ENCODE measurements at places on chromosomes 1 and 21.

- no peak for DNase-seq
Measured at GRCh38 chr1:164660412-164660772, 101.4 kb downstream of the PBX1 start.

- no peak for DNase-seq
Measured at GRCh38 chr21:14985306-14985705, 79.5 kb downstream of the NRIP1 start.

DNA sequence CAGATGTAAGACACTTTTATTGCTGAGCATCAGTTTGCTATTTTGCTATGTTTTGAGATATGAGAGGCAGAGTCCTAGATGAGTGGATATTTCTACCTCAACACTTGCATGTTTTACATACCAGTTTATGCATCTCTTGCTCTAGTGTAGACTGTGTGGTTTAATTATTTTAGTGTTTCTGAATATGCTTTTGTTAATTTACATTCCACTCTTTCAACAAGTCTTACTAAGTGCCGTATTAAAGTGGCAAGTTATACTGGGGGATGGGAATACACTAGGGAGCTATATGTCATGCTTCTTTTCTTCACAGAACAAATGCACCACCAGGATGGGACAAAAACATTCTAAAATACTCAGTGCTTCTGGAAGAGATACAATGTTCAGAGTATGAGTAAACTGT, 507.7 kb upstream of the PRMT6 start:
- no peak for DNase-seq

DNA sequence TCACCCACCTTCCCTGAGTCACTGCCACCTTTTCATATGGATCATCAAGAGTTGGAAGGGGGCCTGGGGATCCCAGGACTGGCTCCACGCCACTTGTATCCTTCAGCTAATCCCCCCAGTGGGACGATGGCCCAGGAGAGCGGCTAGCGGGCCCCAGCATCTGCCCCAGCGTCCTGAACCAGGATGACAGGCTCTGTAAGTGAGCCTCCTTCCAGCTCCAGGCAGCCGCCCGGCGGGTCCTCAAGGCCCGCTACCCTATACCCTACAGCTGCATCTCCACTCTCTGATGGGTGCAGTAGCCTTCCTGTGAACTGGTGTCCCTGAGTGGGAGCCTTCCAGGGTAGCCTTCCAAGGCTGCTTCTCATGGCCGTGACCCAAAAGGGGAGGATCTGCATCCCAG, 183.1 kb downstream of the ATG4C start:
- no peak for DNase-seq

DNA sequence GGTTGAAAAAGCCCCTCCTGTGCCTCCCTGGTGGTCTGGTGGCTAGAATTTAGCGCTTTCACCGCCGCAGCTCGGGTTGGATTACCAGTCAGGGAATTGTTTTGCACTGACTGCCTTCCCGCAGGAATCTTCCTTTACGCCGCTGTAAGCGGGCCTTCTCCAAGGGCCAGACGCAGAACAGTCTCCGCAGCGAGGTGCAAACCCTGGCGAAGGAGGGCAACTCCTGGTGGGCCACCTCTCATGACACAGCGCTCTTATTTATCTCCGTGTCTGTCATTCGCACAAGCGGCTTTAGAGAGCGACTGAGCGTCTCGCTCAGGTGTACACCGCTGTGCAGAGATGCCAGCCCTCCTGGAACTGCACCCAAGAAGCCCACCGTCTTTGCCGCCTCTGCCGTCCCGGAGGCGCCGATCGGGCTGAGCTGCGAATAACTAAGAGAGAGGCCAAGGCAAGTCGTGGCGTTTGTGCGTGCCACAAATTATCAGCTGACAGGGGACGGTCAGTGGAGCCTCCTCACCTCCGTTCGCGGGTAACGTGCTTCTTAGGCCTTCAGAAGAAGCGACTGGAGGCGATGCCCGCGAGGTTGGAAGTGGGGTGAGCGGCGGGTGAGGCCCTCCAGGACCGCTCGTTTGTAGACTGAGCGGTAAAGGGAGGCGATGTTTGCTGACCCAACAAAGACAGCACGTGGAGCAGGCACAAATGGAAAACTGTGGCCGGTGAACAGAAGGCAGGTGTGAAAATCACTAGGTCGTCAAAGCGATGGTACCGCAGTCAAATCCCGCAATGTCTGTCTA, 93.5 kb downstream of the PRKAB2 start:
- no peak for DNase-seq

DNA sequence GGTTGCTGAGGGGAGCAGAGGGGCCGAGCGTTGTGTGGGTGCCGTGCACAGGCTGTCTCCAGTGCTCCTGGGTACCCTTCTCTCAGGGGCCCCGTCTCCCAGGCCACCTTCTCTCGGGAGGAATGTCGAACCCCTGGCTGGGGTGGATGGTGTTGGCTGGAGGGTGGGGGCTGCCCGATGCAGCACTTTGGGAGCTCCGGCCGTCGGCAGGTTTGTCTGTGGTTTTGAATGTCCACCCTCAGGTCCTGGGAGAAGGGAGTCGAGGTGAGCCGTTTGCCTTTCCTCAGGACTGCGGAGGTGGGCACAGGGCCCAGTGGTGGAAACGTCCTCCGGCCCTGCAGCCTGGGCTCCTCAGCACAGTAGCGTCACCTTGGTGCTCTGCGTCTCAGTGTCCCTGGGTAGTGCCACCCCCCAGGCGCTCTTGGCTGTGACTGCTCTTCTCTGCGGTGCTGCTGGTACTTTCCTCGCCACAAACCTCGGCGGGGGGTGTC, 14.5 kb downstream of the SLX9 start:
- DNase-seq: no peak

GRCh38 chr1:219427989-219428388, 184.9 kb downstream of the ZC3H11B start:
- peak; percentile 26 for DNase-seq

GRCh38 chr1:154843636-154844296, 26.3 kb downstream of the KCNN3 start:
- no peak for DNase-seq

- peak; percentile 76 for DNase-seq
Measured at GRCh38 chr1:179809506-179810366, 66.6 kb downstream of the FAM163A start.

GRCh38 chr1:83829106-83829505, 169.8 kb downstream of the TTLL7 start:
- DNase-seq: no peak

DNA sequence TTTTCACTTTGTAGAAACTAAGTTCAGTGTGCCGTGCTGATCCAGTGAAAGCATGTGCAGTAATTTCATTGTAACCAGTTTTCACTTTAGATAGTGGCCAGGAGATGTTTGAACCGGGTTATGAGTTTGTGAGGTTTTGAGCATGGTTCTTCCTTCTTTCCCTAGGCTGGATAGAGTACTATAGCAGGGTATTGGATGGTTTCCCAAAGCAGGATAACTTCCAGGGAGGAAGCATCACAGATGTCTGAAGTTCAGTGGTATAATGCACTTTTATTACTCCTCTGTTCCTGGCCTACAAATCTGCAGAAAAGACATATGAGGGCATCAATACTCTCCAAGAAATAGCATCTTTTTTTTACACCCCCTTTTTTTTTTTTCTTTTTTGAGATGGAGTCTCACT, 823.1 kb downstream of the USP25 start:
- no peak for DNase-seq

DNA sequence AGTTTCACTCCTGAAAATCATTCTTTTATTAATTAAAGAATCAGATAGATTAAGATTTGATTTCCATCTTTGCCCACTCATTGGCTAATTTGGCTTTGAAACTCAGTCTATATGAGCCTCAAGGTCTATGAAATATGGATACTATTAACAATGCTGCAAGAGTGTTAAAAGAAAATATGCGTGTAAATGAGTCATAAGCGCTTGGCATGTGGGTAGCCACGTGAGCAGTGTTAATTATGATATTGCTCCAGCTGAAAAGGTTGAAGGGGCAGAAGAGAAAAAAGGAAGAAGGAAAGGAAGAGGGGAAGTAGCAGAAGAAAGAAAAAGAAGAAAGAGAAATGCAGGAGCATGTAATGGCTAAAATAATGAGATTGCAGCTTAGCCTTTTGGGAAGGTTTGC, 151.4 kb downstream of the CHRM3 start:
- DNase-seq: no peak

DNA sequence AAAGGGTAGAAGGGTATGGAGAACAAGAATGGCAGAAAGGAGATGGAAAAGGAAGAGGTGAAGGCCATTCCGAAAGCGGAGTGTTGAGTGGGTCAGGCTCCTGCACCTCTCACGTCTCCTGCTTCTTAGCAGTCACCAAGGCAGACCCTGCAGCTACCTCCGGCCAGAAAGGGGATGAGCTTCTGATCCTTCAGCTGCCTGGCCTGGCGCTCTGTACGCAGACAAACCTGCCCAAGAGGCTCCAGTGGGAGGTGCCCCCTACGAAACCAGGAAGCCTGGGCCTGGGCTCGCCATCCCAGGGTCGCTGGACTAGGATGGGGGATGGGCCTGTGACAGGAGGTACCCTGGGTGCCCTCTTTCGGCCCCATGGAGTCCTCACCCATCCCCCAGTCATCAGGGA, 3.0 kb downstream of the GPR61 start:
- no peak for DNase-seq

DNA sequence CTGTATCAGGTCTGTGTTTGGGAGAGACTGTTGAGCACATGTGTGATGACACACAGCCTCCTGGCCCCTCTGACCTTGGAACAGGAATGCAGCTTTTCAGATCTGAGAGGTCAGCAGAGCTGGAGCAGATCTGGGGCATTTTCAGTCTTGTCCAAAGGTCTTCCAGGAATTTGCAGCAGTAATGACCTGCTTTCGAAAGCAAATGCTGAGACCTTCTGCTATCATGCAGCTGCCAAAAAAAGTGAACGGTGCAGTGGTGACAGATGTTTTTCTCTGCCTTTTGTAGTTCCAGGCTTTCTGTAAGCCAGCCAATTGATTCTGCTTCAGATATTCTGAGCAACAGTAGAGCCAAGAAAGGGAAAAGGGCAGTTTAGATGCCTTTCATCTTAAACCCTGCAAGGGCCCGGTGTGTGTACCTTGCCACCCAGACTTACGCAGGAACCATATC, 137.8 kb upstream of the COA6 start:
- no peak for DNase-seq

GRCh38 chr21:37783016-37783415, 133.2 kb downstream of the KCNJ6 start:
- DNase-seq: peak; percentile 46

DNA sequence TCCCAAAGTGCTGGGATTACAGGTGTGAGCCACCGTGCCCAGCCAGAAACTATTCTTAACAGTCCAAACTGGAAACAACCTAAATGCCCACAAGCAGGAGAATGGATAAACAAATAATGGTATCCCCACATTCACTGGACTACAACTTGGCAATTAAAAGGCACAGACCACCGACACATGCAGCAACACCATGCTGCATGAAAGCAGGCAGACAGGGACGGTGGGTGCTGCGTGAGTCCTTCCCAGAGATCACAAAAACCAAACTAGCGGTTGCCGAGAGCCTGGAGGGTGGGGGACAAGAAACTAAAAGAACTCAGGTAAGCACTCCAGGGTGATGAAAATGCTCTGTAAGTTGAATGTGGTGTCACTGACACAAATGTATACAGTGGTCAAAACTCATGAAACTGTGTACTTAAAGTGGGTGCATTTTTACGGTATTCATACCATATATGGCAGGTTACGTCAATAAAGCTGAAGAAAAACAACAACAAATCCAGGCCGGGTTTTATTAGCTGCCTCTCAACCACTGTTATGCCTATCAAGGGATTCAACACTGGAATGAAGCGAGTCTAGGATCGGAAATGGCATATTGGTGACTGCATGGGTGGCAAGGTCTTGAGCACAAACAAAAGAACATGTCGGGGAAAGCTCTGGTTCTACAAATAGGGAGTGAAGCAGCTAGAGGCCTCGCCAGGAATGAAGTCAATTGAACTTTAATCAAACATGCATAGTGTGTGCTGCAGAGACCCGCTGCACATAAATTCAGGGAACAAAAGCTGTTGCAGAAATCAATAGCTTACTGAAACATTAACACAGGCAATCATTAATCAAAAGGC, 52.4 kb downstream of the SLC45A1 start:
- no peak for DNase-seq

GRCh38 chr21:32055305-32055704, 182.5 kb downstream of the HUNK start:
- DNase-seq: no peak

DNA sequence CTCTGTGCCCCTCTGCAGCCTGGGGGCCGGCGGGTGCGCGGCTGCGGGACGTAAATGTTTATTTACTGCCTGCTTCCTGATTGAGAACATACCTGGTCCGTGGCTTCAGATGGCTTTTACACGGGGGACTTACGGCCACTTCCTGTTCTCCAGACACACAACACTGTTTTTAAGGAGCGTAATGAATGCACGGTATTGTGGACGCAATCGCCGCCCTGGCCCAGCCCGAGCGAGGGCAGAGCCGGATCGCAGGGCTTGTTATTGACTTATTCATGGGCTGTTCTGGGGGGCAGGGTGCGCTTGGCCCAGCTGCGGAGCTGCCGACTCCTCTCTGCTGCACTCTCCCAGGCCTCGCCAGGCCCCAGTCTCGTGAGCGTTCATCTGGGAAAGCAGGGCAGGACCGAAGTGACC, 52.8 kb upstream of the ACTRT2 start:
- no peak for DNase-seq

DNA sequence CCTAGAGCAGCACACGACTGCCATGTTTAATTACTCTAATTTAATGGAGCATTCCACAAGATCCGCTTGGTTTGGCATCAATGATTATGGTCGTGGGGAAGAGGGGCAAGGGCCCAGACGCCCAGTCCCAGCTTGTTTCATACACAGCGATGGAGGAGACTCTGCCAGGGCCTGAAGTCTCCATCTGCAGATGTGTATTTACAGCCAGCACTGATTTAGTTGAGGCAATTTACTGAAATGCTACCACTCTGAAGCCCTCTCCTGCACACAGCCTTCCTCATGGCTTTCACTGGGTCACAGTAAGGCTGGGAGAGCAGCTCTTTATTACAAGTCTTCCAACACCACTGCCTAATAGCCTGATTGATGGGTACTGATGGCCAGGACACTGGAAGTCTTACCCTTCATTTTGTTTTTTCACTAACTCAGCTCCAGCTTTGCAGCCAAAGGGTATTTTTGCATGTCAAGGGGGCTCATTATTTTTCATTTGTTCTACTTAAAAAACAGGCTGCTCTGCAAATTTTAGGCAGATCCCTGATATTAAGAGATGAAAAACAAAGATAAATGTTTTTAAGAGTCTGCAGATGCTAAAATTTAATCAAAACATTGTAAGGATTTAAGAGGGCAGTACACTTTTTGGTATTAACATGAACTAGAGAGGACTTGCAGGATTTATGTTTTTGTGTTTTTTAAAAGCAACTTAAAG, 236.3 kb downstream of the SIPA1L2 start:
- no peak for DNase-seq

DNA sequence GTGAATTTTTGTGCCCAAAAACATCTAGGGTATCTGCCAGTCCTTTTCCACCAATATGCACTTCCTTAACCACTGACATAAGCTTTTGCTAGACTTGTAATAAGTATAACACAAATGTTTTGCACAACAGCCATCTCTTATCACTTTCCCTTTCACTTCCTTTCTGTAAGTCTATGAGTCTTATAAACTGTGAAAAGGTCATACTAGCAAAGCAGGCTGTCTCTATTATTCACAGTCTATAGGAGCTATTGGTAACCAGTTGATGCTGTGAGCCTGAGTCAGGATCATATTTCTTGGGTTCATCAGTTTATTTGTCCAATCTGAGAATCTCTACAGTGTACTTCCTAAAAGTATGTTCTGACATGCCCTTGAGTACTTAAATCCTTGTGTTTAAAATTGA, 172.6 kb downstream of the CHRM3 start:
- DNase-seq: no peak
